ENCODE measurements at places on chromosomes 1 and 21.
A peak's percentile ranks its signal among the peaks of the same experiment; 100 is the strongest.

DNA sequence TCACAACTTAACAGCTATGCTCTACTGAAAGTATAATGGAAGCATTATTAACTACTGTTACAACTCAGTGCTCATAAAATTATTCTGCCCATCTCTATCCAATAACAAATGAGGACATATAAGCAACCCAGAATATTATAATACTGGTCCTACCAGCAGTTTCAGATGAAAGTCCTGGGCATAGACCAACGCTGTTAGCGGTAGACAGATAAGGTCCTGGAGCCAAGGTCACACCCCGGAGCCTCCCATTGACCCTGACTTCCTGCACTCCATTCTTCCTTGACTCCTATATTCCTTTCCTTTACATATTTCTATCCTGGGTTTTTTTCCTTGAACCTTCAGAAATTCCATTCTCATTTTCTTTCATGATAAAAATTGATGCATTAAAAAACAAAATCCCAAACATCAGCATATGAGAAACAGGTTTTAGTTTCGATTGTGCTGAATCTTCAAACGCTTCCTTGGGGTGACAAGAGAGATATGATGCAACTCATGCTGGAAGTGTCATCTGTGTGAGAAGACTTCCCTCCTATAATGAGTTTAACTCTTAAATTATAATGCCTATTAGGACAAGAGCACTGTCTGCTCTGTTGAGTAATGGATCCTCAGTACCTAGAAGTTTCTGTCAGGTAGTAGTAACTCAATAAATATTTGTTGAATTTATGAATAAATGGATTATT lies 831.1 kb downstream of the LRRIQ3 start:
- no peaks in the 10 kb centered on the region for H3K4me1 ChIP-seq
- no peak for DNase-seq
- H3K4me3 ChIP-seq, result no peak overlapping the region
- no peaks in the 10 kb centered on the region for H3K27me3 ChIP-seq
- H3K36me3 ChIP-seq, result no peaks in the 10 kb centered on the region

DNA sequence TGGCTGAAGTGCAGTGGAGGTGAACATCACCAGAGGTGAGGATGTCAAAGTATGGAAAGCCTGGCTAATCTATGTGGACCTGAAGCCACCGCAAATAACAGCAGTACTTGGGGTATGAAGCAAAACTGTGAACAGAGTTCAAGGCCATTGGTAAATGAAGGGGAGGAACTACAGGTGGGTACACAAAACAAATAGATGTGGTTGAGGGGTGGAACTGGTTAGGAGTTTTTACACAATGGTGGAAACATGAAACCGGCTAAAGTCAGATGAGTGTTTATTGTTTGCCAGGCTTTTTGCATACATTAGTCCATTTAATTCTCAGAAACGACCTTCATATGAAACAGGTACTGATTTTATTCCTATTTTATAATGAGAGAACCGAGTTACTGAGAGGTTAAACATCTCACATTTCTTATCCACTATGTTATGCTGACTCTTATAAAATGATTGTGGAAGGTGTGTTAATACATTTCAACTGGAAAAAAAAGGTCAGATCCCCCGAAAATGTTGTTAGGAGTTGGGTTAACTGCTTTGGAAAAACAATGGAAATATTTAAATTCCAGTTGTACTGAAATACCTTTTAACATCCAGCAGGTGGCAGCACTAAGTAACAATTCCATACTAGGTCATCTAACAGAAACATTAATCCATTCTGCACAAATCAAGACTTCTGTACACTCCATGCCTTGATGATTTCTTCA lies 44.3 kb upstream of the GTF2B start:
- DNase-seq, result peak; percentile 8
- peaks cover 64% of the 10 kb centered on the region for H3K36me3 ChIP-seq
- H3K27ac ChIP-seq, result no peak overlapping the region
- H3K4me3 ChIP-seq, result no peak overlapping the region
- no peaks in the 10 kb centered on the region for H3K27me3 ChIP-seq

DNA sequence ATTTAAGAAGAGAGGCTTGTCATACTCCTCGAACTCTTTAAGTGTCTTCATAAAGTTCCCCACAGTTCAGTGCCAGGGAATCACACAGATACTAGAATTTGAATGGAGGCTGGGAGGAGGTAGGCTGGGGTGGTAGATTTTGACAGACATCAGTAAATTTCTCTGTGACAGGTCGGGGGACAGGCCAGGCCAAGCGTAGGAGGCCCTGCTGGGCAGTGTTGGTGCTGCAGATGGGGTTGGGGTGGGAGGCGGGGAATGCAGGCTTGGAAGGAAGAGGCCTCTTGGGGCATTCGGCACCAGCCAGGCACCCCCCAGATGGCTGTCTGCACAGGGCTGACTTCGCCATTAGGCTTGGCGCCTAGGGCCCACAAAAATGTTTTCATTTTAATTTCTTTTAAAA lies 84.0 kb downstream of the MAN1C1 start:
- no peak for DNase-seq
- H3K27ac ChIP-seq, result no peak overlapping the region
- H3K27me3 ChIP-seq, result no peaks in the 10 kb centered on the region
- peaks cover 50% of the 10 kb centered on the region for H3K4me1 ChIP-seq
- H3K4me3 ChIP-seq, result no peak overlapping the region

DNA sequence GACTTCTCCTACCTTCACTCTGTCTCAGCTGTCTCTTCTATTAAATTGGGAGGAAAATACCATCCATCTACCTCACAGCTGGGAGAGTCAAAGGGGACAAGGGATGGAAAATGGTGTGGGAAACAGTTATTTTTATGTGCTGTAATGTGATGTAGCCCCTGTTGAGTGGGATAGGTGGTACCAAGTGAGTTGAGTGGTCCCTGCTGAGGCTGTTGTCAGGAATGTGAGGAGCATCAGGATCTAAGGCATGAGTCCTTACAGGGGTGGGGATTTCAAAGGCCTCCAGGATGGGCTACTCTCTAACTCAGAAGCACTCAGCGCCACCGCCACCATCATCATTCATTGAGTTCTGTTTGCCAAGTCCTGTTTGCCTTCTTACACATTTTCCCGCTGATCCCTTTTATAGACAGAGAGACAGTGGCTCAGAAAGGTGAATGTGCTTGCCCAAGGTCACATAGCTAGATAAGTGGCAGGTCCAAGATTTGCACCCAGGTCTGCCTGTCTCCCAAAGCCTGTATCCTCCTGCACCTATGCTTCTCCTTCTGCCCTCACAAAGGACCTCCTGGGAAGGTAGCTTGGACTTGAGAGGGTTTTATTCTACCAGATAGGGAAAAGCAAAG lies 4.6 kb upstream of the ID3 start:
- H3K36me3 ChIP-seq, result peaks cover under 1% of the 10 kb centered on the region
- DNase-seq, result no peak
- peaks cover 32% of the 10 kb centered on the region for H3K4me1 ChIP-seq
- H3K27ac ChIP-seq, result no peak overlapping the region
- H3K4me3 ChIP-seq, result no peak overlapping the region

GRCh38 chr1:22296701-22297591 lies 154.0 kb upstream of the WNT4 start:
- peaks cover 47% of the 10 kb centered on the region for H3K27me3 ChIP-seq
- H3K4me1 ChIP-seq, result peaks cover 2% of the 10 kb centered on the region
- H3K27ac ChIP-seq, result no peak overlapping the region
- no peak overlapping the region for H3K4me3 ChIP-seq

DNA sequence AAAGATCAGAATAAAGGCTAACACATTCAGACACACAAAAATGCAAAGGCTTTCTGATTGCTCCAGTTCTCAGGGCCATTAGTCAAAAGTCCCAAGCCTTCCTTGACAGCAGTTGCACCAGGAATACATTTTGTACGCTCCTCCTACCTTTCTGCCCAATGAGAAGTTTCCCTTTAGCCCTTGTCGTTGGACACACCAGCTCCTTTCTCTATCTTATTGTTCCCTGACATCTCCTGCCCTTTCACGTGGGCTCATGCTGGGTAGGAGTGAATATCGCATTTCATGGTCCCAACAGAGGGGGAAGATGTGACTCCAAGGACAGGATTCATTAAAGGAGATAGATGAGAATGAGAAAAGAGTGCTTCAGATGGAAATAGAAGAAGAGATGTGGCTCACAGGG lies 33.5 kb upstream of the IFI16 start:
- no peaks in the 10 kb centered on the region for H3K27me3 ChIP-seq
- no peak for DNase-seq
- H3K4me1 ChIP-seq, result peaks cover 25% of the 10 kb centered on the region
- no peak overlapping the region for H3K4me3 ChIP-seq
- peaks cover 6% of the 10 kb centered on the region for H3K36me3 ChIP-seq
- no peak overlapping the region for H3K27ac ChIP-seq

GRCh38 chr1:110583505-110583904 lies 22.7 kb downstream of the KCNA2 start:
- H3K27ac ChIP-seq, result no peak overlapping the region
- H3K4me3 ChIP-seq, result no peak overlapping the region
- no peaks in the 10 kb centered on the region for H3K4me1 ChIP-seq
- no peak for DNase-seq

All from activated CD8-positive, alpha-beta T cell treated with anti-CD3 and anti-CD28 coated beads for 36 hours (primary cell).